ENCODE measurements at places on chromosomes 5 and 9. TPM values are rescaled to one million over a fixed set of nuclear protein-coding genes. Genes with fewer than 3 reads are reported as not detected.

The CENPP gene
- 14.1 TPM for total RNA-seq

The LPAR1 gene
- not detected for total RNA-seq

The DDX4 gene
- 0.51 TPM for total RNA-seq

The TMEM215 gene
- not detected for total RNA-seq

The SECISBP2 gene
- 46.5 TPM for total RNA-seq
